ENCODE measurements at places on chromosomes 2 and 18. TPM values are rescaled to one million over a fixed set of nuclear protein-coding genes. Genes with fewer than 3 reads are reported as not detected.

The CFAP221 gene
- total RNA-seq = 13.1 TPM

The EML6 gene
- 17.0 TPM for total RNA-seq

GRCh38 chr18:34723143-34723542 lies 13.0 kb downstream of the DTNA start:
- DNase-seq = no peak
- no peak overlapping the region for H3K27ac ChIP-seq
- H3K27me3 ChIP-seq = no peaks in the 10 kb centered on the region
- H3K4me3 ChIP-seq = no peak overlapping the region
- H3K36me3 ChIP-seq = no peaks in the 10 kb centered on the region

GRCh38 chr2:3864943-3865865 lies 161.8 kb downstream of the DCDC2C start:
- H3K27me3 ChIP-seq = no peaks in the 10 kb centered on the region
- H3K4me1 ChIP-seq = no peaks in the 10 kb centered on the region
- DNase-seq = no peak
- H3K27ac ChIP-seq = no peak overlapping the region
- H3K36me3 ChIP-seq = no peaks in the 10 kb centered on the region
- H3K4me3 ChIP-seq = no peak overlapping the region

The MYCN gene
- 8.1 TPM for total RNA-seq

DNA sequence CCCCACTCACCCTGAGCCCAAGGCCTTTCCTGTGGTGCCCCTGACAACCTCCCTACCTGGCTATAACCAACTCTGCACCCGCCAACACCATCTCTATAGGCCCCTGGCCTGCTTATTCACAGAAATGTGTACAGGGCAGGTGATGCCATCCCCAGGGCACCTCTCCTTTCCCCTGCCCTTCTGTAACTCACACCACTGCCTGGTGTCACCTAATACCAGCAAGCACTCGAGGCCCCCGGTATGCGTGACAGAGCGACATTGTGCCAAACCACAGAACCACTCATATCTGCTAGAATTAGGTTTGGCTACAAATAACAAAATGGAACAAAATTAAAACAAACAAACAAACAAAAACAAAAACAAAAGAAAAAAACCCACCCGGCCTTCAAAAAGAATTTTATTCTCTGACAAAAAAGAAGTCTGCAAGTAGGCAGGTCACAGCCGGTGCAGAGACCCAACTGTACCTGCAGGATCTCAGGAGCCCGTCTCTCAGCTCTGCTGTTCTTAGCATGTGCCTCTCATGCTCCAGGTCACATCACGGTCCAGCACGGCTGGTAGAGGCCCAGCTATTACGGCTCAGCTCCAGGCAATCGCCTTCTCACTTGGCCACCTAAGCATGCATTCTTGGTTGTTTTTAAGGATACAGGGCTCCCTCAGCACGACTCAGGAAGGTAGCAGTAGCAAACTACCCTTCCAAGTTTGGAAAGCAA lies 51.4 kb downstream of the FAM178B start:
- no peaks in the 10 kb centered on the region for H3K27me3 ChIP-seq
- H3K36me3 ChIP-seq = no peaks in the 10 kb centered on the region
- no peak for DNase-seq
- H3K27ac ChIP-seq = no peak overlapping the region

All from thyroid gland (tissue), 4 donors.